Upper lobe of left lung (tissue), 6 donors: ENCODE measurements at places on chromosomes 3 and 15.
A peak's percentile ranks its signal among the peaks of the same experiment; 100 is the strongest.

- DNase-seq: no peak
These were observed 563.4 kb upstream of the DPPA4 start for GRCh38 chr3:109900783-109901182.

- no peak for DNase-seq
These were observed 24.7 kb downstream of the CHST14 start for GRCh38 chr15:40495516-40495915.

DNA sequence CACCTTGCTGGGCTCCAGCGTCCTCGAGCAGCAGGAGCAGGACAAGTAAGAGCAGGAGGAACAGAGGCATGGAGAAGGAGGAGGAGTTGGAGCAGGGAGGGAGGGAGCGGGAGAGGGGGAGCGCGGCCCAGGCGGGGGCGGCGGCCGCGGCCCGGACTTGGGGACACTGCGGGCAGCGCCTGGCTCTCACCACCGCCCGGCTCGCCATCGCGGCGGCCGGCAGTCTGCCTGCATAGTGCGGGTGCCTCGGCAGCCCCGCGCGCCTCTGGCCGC is 440 bp downstream of the DCBLD2 start:
- no peak for DNase-seq

- DNase-seq: no peak
These were observed 204.3 kb downstream of the SUCLG2 start for GRCh38 chr3:67450153-67450552.

- no peak for DNase-seq
These were observed 37.6 kb upstream of the WNT5A start for GRCh38 chr3:55524565-55525244.

GRCh38 chr3:44339181-44340057 is 853 bp downstream of the TCAIM start:
- DNase-seq: no peak

GRCh38 chr3:127787071-127787490 is 35.2 kb downstream of the MGLL start:
- no peak for DNase-seq

DNA sequence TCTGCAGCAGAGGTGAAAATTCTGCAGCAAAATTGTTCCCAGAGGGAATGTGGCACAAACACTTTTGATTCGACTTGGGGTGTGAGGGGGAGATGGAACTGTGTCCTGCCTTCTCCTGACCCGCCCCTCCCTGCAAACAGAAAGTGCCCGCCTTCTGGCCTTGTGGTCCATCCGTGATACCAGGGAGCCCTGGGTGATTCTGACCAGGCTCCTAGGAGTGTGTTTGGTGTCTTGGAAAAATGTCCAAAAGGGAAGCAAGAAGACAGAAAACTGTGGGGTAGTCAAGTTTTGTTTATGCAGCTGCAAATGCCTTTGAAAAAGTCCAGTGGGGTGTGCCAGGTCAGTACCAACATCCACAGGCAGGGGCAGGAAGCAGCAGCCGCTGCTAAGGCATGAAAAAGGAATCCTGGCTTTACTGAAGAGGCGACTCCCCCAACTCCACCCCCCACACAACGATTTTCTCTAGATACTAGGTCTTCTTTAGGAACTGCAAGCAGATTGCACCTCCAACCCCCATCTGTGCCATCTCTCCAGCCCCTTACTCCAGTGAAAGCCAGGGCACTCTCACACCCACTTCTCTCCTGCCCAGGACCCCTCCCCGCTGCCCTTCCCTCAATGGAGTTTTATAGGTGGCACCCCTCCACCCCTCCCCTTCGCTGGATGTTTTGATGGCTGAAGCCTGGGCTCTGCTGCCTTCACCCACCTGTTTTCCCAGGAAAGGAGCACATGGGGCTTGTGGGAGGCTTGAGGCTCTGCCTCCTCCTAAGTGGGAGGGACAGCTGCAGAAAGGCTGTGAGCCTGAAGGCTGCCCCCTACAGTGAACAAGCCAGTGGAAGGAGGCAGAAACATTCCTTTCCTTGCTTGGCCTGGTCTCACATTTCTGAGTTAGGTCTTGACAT is 82.4 kb upstream of the HERC1 start:
- DNase-seq: no peak

- DNase-seq: no peak
These were observed 116.4 kb downstream of the DUT start for GRCh38 chr15:48447657-48448056.

DNA sequence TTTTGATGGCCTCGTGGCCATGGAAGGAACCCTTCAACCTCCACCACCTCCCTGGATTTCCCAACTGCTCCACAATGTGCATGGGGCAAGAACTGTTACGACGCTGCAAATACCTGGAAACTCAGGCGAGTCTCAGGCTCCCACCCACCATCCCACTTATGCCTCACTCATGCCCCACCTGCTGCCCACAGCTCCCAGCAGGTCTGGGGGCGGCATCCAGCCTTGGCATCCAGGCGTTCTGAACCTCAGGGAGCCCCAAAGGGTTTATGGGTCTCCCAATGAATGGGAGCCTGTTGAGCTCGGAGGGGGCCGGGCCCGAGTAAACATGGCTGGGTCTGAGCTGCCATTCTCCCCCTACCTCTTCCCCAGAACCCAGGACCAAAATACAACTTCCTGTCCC is 2.0 kb upstream of the PTH1R start:
- DNase-seq: no peak

- DNase-seq: no peak
These were observed 218.6 kb downstream of the THSD4 start for GRCh38 chr15:71333839-71334238.

- no peak for DNase-seq
These were observed 432.5 kb downstream of the MFSD1 start for GRCh38 chr3:159234306-159234705.

DNA sequence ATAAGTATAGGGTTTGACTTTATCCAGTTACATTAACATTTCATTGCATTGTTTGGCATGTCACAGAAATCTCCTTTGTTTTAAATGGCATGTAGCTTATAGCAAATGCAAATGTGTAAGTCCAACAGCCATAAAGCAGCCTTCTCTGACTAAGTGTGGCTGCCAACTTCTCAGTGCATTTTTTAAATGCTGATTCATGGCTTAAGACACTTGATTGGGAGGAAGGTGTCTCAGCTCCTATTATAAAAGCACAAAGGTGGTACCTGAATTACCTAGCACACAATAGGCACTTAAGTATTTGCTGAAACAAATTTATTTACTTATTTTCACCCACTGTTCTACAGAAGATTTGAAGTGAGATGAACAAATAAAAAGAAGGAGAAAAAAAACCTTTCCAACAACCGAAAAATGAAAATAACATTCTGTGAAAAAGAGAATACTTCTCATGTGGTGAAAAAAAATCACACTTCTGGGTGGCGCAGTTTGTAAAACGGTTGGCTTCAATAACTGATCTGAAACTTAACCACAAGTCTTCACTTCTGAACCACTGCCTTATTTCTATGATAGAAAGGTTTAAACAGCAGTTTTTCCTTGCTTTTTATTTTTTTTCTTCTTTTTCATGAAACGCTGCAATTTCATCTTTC is 105.5 kb upstream of the ICE2 start:
- no peak for DNase-seq

- no peak for DNase-seq
These were observed 6.1 kb downstream of the SCAP start for GRCh38 chr3:47469616-47470015.

- DNase-seq: no peak
These were observed 12.1 kb upstream of the POLG start for GRCh38 chr15:89346516-89347231.

DNA sequence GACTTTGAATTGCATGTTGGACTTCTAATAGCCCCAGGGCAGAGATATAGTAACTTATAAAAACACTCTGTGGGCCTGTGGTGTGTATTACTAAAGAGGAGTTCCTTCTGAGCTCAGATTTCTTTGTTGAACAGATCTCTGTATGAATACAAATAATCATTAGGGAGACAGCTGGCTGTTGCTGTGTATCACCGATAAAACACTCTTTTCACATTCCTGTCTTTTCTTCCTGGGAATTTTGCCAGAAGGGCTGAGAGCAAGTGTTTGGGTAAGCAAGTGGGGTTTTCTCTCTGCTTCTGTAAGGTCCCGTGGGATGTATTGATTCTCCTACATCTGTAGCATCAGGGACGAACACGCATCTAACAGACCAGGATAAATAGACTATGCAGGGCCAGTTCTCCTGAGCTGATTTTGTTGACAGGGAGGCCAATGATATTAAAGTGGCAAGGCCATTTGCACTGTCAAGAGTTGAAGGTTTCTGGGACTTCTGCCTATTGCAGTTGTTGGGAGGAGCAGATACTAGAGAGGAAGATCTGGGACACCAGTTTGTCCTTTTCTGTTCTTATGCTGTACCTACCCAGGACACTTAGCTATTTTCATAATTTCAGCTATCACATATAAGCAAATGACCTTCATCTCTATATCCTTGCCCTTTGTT is 225.9 kb upstream of the CD96 start:
- DNase-seq: no peak

GRCh38 chr3:32630266-32630665 is 54.7 kb upstream of the CNOT10 start:
- no peak for DNase-seq

- DNase-seq: no peak
These were observed 470.2 kb upstream of the ADAMTS9 start for GRCh38 chr3:65158023-65158422.

DNA sequence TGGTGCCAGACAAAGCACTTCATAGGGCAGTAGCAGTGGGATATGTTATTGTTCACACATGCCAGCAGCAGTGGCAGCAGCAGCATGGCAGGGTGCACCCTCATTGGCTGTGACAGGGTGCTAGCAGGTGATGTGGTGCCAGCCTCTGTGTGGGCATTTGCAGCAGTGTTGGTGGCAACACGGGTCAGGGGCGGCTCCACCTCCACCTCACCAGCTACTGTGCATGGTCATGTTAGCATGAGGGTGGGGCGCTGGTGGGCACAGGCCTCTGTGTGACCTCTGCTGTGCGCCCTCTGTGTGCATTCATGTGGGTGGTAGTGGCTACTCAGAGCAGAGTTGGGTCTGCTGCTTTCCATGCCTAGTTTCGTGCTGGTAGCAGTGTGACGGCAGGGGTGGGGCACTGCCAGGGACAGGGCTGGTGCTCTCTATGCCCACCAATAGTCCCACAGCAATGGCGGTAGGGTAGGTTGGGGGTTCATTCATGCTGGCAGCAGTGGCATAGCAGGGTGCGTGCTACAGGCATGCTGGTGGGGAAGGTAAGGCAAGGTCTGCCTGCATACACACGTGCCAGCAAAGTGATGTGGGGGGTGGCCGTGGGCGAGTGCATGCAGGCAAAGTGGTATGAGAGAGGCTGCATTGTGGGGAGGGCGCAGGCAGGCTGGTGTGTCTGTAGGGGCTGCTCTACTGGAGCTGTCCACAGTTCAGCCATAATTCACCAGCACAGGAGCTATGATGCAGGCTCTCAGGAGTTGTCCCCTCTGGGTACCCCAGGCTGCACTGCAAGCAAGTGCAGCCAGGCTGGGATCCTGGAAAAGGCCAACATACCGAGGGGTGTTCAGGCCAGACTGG is 402.7 kb downstream of the GRM7 start:
- peak; percentile 36 for DNase-seq

- no peak for DNase-seq
These were observed 63.9 kb upstream of the HES1 start for GRCh38 chr3:194072097-194072428.

DNA sequence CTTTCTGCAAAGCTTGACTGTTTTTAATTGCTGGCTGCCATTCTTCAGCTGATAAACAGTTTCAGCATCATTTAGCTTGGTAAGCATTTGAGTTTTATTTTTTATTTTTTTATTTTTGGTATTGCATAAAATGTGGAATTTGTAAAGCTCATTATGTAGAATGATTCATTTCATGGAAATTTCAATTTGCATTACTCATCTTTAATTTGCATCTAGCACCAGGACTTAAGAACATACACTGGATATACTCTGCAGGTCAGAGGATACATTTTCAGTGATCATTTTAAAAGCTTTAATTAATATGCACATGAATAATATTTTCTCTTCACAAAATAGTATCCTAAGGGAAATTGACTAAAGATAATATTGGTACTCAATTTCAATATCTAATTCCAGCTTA is 732.4 kb upstream of the BCHE start:
- no peak for DNase-seq

- DNase-seq: no peak
These were observed 100.4 kb downstream of the PPM1L start for GRCh38 chr3:160856450-160856849.

GRCh38 chr3:151639418-151639740 is 94.3 kb upstream of the AADACL2 start:
- no peak for DNase-seq

DNA sequence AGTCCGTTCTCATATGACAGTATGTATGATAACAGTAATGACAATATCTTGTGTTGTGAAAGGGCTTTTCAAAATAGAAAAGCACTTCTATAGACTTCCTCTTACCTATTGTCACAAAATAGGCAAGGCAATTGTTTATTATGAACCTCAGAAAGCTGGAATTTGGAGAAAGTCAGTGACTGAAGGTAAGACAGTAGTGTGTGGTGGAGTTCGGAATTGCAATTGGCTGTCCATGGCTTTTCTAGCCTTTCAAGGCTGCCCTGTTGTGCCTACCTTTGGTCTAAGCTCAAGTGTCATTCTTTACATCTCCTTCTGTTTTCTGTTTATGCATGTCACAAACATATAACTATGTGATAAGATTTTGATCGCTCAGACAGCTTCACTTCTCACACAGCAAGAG is 219.3 kb upstream of the NR2E3 start:
- no peak for DNase-seq

DNA sequence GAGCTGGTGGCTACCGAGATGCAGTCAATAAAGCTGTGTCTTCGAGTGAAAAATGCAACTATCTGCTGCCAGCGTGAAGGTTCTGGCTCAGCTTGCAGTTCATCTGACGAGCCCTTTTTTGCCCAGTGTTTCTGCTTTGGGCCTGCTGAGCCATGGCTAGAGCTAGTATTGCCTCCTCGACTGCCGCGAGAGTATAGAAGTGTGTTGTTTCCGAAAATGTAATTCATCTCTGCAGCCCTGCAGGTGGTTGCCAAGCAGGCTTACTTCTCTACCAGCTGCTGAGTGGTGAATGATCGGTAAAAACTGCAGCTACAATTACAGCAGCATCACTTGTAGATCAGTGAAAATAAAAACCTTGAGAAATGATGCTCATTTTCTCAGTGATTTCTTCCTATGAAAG is 114.8 kb downstream of the DLG1 start:
- DNase-seq: no peak

- DNase-seq: peak; percentile 15
These were observed 25.3 kb downstream of the BHLHE40 start for GRCh38 chr3:5004319-5005152.

DNA sequence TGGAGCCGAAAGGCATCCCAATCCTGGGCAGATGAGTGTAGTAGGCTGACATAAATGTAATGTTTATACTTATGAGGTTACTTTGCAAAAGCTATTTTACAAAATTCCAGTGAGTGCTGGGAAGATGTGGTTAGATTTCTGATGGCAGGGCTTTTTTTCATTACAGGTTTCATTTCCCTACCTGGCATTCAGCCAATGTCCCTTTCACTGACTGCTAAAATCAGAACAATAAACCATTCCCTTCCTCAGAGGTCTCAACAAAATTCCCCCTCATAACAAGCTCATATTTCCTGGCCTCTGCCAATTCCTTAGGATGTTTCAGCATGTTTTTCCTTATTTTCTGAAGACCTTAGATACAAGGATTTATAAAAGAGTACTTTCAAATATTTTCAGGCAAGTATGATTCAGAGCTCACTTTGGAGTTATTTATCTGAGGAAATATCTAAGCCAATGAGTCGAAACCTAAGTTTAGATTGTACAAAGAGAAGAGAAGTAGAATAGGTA is 40.9 kb upstream of the CCDC80 start:
- no peak for DNase-seq
